NCI-H2227 treated with DMSO at 0.1 percent for 48 hours (cell line): ENCODE measurements at places on chromosomes 2 and 18.

DNA sequence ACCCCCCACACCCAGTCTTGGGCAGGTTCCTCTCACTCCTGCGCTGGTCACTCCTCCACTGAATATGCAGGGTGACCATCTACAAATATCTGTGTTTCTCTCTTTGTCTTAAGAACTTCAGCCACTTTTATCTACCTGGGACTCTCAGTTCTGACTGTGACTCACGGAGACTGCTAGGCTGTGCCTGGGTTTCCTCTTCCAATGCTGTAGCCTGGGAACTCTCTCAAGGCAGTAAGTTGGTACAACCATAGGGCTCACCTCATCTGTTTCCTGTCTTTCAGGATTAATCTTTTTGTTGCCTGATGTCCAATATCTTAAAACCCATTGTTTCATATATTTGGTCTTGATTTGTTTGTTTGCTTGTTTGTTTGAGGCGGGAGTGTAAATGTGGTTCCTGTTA is 47.2 kb upstream of the ZNF396 start:
- no peak for DNase-seq

- DNase-seq, result no peak
These were observed 227.1 kb downstream of the RAB3GAP1 start for GRCh38 chr2:135279209-135279608.

DNA sequence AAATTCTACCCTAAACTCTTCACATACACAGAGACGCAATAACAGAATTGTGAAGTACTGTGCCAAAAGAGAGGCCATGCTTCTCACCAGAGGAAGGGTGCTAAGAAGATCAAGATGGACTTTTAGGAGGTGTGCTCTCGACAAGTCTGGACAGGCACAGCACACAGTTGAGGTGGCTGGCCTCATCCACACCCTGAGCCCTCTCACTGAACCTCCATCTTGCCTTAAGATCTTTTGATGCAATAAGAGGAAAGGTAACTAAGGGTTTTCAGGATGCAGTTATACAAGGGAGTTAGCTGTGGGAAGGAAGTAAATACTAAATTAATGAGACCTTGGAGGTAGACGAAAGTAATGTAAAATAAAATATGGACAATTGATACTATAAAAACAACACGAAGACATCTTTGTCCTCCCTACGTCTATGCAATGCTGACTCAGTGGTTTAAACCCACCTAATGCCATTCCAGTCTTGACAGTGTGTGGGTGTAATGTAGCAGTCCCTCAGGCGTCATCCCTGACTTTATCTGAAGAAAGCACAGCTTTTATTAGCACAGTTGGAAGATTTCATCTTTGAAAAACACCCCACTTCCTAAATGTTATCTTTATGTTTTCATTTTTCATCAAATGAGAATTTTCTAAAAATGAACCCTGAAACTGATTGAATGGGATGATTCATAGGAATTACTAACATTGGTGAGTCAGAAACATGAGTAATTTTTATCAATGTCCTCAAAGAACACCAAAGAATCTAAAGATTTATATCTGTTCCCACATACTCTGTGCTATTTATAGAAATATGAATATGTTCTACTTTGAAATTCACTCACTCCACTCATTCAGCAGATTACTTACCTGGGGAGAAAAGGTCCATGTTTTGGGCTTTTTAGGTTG is 34.0 kb upstream of the MALL start:
- no peak for DNase-seq

DNA sequence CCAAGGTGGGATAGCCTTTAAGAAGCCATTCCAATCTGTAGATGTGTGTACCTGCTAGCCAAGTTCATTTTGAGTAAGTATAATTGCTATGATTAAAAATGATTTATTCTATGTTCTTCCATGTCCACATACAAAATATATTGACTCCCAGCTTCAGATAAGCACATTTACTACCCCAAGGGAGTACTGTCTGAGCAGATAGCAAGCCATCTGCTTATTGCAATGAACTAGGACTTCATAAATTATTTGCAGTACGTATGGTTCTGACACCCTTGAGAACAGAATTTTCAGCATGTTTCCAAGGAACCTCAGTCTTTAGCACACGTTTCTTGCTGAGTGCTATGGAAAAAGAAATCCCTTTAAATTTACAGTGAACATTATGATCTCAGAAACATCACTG is 28.2 kb downstream of the ABCG5 start:
- DNase-seq, result no peak

GRCh38 chr2:158753641-158754611 is 41.2 kb upstream of the DAPL1 start:
- peak; percentile 95 for DNase-seq
